Muscle of leg (tissue), 16 donors: ENCODE measurements at places on chromosomes 6 and 20. TPM values are rescaled to one million over a fixed set of nuclear protein-coding genes. Genes with fewer than 3 reads are reported as not detected.

Gene WFDC5
- total RNA-seq, result not detected

Gene TBX18
- 20.3 TPM for total RNA-seq

Gene SLC22A23
- total RNA-seq, result 1.1 TPM

- H3K36me3 ChIP-seq, result no peaks in the 10 kb centered on the region
- no peak for DNase-seq
- H3K27me3 ChIP-seq, result no peaks in the 10 kb centered on the region
- no peak overlapping the region for H3K4me3 ChIP-seq
- H3K27ac ChIP-seq, result no peak overlapping the region
These were observed 149.9 kb upstream of the SMLR1 start for GRCh38 chr6:130677312-130677711.

DNA sequence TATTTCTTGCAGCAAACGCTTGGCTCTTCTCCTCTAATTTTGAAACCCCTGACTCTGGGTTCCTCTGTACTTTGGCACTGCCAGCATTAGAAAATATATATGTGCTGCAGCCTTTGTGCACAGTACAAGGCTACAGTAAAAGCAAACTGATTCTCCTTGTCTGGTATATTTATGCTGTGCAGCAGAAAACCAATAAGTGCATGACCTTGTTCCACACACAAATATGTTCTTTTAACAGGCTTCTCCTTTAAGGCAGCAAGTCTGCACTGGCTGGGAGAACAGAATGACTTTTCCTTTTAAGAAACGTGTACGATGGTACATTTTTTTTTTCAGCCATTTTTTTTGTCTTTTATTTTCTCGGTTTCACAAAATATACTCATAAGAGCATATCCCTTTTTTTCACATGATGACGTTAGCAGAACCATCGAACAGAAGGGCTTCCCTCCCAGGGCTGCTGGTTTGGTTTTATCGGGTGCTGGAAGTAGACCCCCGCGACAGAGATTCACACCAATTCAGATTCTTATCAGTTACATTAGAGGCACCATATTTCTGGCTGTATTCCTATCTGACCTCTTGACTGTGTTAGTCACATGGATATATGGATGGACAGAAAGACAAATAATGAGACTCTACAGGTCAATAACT is 129.9 kb upstream of the ARID1B start:
- no peak for DNase-seq
- no peak overlapping the region for H3K27ac ChIP-seq
- H3K27me3 ChIP-seq, result no peaks in the 10 kb centered on the region

GRCh38 chr20:51310216-51310615 is 232.3 kb downstream of the NFATC2 start:
- no peak for DNase-seq
- H3K27me3 ChIP-seq, result peaks cover 3% of the 10 kb centered on the region
- H3K36me3 ChIP-seq, result no peaks in the 10 kb centered on the region
- no peak overlapping the region for H3K4me3 ChIP-seq
- no peak overlapping the region for H3K27ac ChIP-seq
